Stomach (tissue), 19 donors: ENCODE measurements at places on chromosomes 3 and 15. TPM values are rescaled to one million over a fixed set of nuclear protein-coding genes. Genes with fewer than 3 reads are reported as not detected.

DNA sequence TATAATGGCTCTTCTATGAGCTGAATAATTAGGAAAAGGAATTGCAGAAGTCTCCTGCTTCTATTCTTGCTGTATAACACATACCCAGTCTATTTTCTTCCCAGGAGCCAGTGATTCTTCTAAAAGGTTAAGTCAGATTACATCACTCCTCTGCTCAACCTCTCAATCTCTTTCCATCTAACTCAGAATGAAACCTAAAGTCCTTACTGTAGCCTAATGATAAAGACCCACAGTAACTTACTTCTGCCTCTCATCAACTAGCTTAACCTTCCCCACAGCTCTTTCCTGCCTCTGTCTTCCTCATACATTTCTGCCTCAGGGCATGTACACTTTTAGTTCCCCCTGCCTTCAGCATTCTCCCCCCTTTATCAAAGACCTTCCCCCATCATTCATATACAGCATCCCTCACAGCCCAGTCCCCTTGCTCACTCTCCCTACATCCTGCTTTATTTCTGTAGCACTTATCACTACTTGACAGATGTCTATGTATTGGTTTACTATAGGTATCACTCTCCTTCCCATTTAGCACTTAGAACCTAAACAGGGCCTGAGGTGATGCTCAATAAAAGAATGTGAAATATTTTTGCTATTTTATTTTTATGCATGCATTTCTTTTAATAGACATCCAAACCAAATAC, 28.5 kb upstream of the CMTM6 start:
- no peaks in the 10 kb centered on the region for H3K27me3 ChIP-seq
- no peak overlapping the region for H3K27ac ChIP-seq
- H3K4me1 ChIP-seq, result no peaks in the 10 kb centered on the region
- H3K36me3 ChIP-seq, result peaks cover 25% of the 10 kb centered on the region
- H3K4me3 ChIP-seq, result no peak overlapping the region

Gene RPLP1
- 2,495 TPM for polyA plus RNA-seq

- no peaks in the 10 kb centered on the region for H3K4me1 ChIP-seq
- H3K36me3 ChIP-seq, result no peaks in the 10 kb centered on the region
- no peaks in the 10 kb centered on the region for H3K27me3 ChIP-seq
- no peak overlapping the region for H3K4me3 ChIP-seq
- DNase-seq, result no peak
These were observed 43.8 kb downstream of the GAP43 start for GRCh38 chr3:115666920-115667737.

DNA sequence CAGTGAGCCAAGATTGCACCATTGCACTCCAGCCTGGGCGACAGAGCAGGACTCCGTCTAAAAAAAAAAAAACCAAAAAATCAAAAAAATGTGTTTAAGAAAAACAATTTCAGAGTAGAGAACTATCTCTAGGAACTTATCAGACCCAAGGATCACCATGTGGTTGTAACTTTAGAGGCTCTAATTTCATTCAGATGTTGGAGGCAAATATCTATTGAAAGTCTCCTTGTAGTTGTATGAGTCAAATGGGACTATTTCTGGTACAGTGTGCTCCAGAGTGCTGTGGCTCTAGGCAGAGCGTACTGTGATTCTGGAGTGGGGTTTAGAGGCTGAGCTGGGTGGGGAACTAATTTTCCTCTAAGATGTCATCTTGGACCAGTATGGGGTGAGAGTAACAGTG, 398.7 kb downstream of the SHQ1 start:
- peaks cover 22% of the 10 kb centered on the region for H3K4me1 ChIP-seq
- no peak overlapping the region for H3K27ac ChIP-seq
- no peak for DNase-seq

Gene LSMEM2
- not detected for polyA plus RNA-seq
